ENCODE measurements at places on chromosomes 3 and 15. TPM values are rescaled to one million over a fixed set of nuclear protein-coding genes. Genes with fewer than 3 reads are reported as not detected.

The PGBD4 gene
- total RNA-seq, result 3.5 TPM

The CGNL1 gene
- 3.5 TPM for total RNA-seq

The SCAMP5 gene
- 0.43 TPM for total RNA-seq

The ITIH1 gene
- total RNA-seq, result 2.0 TPM

The KLHL6 gene
- total RNA-seq, result 1.5 TPM

The PDZRN3 gene
- total RNA-seq, result 71.9 TPM

The UNC13C gene
- total RNA-seq, result 2.0 TPM

The FAM107A gene
- total RNA-seq, result 93.4 TPM

The GRK7 gene
- not detected for total RNA-seq

The TGM4 gene
- total RNA-seq, result not detected

The GPR149 gene
- total RNA-seq, result not detected

The ATP13A5 gene
- total RNA-seq, result not detected

The FANCD2 gene
- total RNA-seq, result 54.6 TPM

The OPA1 gene
- total RNA-seq, result 19.5 TPM

The VGLL3 gene
- 138 TPM for total RNA-seq

The FANCD2OS gene
- not detected for total RNA-seq

The AGBL1 gene
- not detected for total RNA-seq

The SPINT1 gene
- 1.5 TPM for total RNA-seq

The ZNF80 gene
- total RNA-seq, result 23.7 TPM

The CEP70 gene
- 7.6 TPM for total RNA-seq

The RARRES1 gene
- 520 TPM for total RNA-seq

The MYZAP gene
- total RNA-seq, result 7.6 TPM

The DYNLT2B gene
- not detected for total RNA-seq

The CAMK2N2 gene
- total RNA-seq, result not detected

The IGSF10 gene
- 1.7 TPM for total RNA-seq

The SLC22A13 gene
- not detected for total RNA-seq

The SYNM gene
- total RNA-seq, result 37.7 TPM

The MITF gene
- total RNA-seq, result 27.4 TPM

The HRG gene
- 6.9 TPM for total RNA-seq

The PIERCE2 gene
- not detected for total RNA-seq

The TGM5 gene
- not detected for total RNA-seq

The CAPN3 gene
- total RNA-seq, result 7.1 TPM

The DUOXA2 gene
- total RNA-seq, result 0.32 TPM

The BCHE gene
- total RNA-seq, result not detected

The MEX3B gene
- 9.0 TPM for total RNA-seq

The DAG1 gene
- 57.9 TPM for total RNA-seq

The ACTRT3 gene
- total RNA-seq, result 0.32 TPM

The CHST14 gene
- 22.0 TPM for total RNA-seq

The ZCWPW2 gene
- total RNA-seq, result not detected

All from ascending aorta (tissue), 2 donors.